ENCODE measurements at places on chromosomes 1 and 21.

DNA sequence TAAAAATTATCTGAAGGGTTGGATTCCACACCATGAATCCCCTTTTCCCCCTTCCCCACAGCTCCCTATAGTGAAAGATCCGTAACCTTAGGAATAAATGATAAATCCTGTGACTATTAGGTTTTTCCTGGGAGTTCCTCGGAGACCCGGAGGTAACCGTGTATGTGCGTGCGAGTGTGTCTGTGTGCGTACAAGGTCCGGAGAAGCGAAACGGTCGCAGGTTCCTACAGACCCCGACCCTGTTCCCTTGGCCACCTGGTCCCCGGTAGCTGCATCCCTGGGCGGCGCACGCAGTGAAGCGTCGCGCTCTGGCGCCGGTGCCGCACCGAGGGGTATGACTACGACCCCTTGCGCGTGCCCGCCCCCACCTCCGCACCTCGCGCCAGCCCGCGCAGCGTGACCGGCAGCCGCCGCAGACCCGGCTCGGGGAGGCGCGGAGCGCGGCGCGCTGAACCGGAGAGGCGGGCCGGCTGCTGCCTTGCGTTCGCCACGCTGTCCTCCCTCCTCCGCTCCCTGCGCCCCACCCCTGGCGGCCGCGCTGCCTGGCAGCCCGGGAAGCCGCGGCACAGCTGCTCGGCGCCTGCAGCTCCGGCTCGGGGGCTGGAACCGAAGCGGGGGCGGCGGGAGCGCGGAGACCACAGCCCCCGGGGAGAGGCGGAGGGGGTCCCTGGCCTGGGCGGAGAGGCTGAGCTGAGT is at the start of gene AK5:
AK5 (plus strand) TSS at position 529 of the 696 bp plus-strand sequence. CDS start 295 bp downstream, outside the sequence.
- no peak for DNase-seq

DNA sequence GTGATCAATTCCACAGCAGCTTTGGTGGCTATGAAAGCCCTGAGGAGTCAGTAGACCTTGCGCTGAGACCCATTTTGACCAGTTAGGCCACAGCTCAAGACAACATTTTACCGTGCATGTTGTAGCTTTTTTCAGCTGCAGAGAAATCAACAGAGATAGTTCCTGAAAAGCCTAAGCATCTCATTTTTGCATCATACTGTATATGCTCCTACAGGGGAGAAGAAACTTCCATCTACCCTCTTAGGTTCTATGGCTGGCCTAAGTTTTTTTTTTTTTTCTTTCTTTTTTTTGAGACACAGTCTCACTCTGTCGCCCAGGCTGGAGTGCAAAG is 24.8 kb upstream of the EYA3 start:
- no peak for DNase-seq

DNA sequence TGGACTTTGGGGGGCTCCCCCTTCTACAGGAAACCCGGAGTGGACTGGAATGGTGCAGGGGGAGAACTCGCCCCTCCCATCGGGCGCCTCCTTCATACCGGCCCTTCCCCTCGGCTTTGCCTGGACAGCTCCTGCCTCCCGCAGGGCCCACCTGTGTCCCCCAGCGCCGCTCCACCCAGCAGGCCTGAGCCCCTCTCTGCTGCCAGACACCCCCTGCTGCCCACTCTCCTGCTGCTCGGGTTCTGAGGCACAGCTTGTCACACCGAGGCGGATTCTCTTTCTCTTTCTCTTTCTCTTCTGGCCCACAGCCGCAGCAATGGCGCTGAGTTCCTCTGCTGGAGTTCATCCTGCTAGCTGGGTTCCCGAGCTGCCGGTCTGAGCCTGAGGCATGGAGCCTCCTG is at the start of gene TNFRSF14:
TNFRSF14 (plus strand) TSS at position 95 of the 401 bp plus-strand sequence; CDS start at position 389, 294 bp downstream.
- DNase-seq, result peak; percentile 92

GRCh38 chr1:156859523-156860112 is 701 bp upstream of the INSRR start:
- peak; percentile 47 for DNase-seq

- DNase-seq, result no peak
Measured at GRCh38 chr1:115398745-115399144, 60.7 kb upstream of the NGF start.

GRCh38 chr1:106956721-106957120 is 99.8 kb upstream of the PRMT6 start:
- no peak for DNase-seq

DNA sequence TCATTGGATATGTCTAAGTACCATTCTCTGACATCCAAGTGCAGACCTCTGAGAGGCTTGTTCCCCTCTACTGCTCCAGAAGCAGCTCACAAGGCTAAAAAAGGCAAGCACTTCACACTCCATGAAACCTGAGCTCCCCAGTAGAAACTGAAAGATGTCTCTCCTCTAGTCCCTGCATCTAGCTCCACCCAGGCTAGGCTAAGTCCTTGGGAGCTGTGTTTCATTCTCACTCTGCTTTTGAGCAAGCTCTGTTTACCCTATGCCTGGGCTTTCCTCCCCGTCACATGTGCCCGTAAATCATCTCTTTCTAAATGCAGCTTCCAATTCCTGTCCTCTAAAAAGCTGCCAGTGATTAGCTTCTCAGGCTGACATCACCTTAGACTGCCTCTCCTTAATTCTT is 39.0 kb downstream of the LRRC71 start:
- no peak for DNase-seq

DNA sequence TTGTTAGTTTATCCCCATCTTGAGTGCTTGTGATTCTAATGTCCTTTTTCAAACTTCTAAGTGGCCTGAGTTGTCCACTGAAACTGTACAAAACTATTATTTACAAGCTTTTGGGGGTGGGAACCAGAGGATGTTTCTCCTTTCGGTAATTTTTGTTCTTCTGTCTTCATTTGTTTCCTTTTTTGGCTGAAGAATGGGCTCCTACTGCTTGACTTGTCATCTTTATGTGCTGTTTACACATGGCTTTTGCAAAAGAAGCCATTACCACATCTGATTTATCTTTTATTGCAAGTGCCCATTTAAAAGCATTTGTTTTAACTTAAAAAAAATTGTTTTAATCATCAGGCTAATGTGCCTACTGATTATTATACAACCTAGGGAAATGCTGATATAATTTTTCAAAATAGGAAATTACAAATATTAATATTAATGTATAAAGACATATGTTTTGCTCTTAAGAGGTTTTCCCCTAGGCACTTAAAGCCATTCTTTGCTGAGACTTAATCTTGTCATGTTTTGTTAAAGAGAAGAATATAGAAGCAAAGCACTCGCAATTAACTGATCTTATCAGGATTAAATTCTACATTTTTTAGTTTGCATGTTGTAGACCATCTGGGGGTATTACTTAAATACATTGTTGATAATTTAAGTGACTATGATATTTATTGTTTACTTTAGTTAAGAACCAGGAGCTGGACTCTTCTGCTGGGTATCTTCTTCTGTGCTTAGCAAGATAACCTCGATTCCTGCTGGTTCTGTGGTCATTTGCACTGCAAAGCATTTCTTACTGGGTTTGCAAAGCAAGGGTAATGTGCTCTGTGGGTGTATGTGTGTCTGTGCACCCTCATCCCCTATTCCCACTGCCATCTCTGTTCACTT is 40.1 kb downstream of the TMEM200B start:
- DNase-seq, result no peak

DNA sequence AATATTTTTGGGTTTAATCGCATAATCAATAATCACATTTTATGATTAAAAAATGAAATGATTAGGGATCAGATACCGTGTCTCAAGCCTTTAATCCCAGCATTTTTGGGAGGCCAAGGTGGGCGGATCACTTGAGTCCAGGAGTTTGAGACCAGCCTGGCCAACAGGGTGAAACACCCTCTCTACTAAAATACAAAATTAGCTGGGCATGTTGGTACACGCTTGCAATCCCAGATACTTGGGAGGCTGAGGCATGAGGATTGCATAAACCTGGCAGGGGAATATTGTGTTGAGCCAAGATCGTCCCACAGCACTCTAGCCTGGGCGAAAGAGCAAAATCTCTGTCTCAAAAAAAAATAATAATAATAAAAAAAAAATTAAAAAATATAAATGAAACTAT is 1581.4 kb downstream of the KCNT2 start:
- DNase-seq, result no peak

DNA sequence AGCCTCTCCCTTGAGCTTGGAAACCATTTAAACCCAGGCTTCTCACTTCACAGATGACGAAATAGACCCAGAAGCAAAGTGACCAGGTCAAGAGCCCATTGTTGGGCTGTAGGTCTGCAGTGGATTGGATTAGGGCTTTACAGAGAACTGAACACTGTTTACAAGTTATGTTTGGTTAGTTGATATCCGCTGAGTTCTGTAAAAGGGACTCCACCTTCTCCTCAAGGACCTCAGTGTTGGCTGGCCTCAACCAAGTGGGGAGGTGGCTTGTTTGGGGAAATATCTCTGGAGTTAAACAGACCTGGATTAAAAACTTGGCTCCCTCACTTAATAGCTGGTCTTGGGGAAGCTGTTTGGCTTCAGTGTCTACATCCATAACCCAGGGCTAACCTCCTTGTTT is 88.1 kb downstream of the UCK2 start:
- no peak for DNase-seq

- DNase-seq, result no peak
Measured at GRCh38 chr1:218503102-218503501, 158.0 kb downstream of the TGFB2 start.

DNA sequence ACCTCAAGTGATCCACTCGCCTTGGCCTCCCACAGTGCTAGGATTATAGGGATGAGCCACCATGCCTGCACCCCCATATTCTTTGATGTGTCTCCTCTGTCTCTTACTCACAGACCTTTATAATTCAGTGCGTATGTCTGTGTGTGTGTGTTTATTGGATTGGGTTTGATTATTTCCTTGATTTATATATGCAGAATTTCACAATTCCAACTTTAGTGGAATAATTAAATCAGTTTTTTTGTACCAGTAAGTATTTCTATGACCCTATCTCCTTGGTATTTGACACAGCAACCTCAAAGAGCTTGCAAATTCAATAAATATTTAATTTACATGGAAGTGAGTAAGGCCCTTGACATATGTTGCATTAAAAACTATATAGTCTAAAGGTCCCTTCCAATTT is 333.9 kb upstream of the ADAMTS5 start:
- no peak for DNase-seq

DNA sequence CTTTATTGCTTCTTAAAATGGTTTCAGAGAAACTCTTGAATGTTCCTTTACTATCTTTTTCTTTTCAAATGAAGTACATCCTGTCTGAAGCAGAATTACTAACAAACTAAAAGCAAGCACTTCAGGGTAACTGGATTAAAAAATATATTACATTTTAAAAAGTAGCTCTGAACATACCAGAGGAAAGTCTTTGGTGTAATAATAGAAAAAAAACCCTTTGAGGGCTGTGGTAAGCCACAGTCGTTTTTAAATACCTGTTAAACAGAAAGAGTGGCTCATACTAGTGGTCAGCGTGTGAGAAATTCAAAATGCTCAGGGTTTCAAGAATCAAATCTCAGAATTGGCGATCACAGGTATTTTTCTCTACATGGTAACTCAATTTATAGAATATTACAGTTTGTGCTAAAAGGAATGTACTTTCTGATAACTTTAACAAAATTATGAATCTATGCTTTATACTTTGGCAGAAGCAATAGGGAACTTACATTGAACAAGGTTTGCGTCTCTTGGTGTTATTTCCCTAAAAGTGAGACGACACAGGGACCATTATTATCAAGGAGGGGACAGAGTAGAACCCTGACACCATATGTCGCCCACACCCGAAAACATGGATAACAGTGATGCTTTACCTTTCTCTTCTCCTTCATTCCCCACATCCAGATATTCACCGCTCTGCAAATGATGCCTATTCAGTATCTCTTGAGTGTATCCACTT is 97.0 kb upstream of the DPH5 start:
- DNase-seq, result no peak

GRCh38 chr1:203291201-203292096 is 13.9 kb upstream of the BTG2 start:
- no peak for DNase-seq

GRCh38 chr21:29406385-29406784 is 107.7 kb downstream of the BACH1 start:
- no peak for DNase-seq

DNA sequence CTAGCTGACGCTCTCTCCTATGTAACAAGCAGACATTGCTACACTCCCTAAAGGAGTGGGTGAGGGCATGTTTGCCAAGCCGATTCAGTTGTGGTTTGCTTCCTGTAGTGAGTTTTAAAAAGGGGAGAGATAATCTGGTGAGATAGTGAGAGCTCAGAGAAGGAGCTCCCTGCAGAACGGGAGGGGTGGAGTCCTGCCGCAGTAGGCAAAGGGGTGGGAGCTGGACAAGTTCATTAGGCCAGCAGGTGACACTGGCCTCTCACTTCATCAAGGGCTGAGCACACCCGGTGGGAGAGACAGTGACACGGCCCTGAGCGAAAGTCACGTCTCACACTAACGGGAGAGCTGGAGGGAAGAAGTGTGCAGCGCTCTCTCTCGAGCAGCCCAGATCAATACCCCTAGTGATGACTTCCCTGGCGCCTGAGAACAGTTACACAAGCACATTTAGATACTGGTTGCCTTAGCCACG is 144.0 kb upstream of the CD34 start:
- DNase-seq, result no peak

GRCh38 chr21:30072496-30072895 is 94.1 kb downstream of the CLDN17 start:
- DNase-seq, result no peak

DNA sequence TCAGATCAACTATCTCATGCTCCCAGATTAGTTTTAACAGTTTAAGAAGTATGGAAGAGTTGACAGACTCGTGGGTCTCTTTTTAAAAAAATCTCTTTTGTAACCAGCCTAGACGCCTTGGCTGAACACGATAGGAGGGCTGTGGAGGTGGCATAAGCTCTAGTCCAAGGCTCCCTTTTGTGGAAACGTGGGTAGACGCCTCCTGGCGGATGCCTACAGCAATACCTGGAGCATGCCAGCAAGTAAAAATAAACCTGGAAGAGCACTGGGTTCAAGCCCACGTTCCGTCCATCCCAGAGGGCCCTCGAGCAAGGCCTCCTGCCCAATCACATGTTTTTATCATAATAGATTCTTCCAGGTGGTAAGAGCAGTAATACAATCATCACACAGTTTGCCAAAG is 87.9 kb downstream of the RGS7 start:
- DNase-seq, result no peak

DNA sequence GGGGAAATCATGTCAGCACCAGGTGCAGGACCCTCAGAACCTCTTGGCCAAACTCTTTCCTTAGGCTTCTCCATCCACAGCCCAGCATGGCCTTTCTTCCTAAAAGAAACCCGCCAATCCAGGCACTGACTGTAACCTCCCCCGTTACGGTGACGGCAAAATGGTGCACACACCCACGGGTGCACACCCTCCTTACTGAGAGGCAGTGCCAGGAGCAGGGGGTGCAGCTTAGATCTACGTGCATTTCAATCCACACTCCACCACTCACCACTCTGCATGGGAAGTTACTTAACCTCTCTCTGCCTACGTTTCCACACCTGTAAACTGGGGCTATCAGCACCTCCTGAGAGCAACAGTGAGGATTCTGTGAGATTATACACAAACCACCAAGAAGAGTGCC is 31.0 kb downstream of the SUSD4 start:
- no peak for DNase-seq

- no peak for DNase-seq
Measured at GRCh38 chr1:111496398-111496797, 7.0 kb downstream of the ADORA3 start.

- no peak for DNase-seq
Measured at GRCh38 chr1:174534789-174535188, 87.0 kb downstream of the GPR52 start.

- DNase-seq, result peak; percentile 60
Measured at GRCh38 chr1:179025975-179026812, 500 bp downstream of the FAM20B start.

Data from GM12892 (cell line).